GM18507 (cell line): ENCODE measurements at places on chromosomes 5 and 9.

- no peak for DNase-seq
Observed at GRCh38 chr9:19876569-19877316, 87.9 kb upstream of the SLC24A2 start.

DNA sequence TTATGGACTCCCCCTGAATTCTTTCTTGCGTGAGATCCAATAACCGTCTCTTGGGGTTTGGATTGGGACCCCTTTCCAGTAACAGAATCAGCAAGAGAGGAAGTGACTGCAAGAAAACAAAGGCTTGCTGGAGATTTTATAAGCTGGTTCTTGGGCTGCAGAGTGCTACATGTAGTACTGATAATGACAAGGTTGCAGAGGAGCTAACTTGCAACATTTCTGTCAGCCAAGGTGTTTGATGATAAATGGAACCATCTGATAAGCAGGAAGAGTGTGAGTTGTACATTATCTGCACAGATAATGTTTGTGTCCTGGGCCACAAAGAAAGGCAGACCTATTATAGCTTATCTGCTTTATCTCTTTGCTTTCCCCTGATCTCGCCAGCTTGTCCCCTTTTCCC lies 37.1 kb downstream of the DNAJB5 start:
- no peak for DNase-seq

- no peak for DNase-seq
Observed at GRCh38 chr5:4533457-4534105, 606.5 kb upstream of the ADAMTS16 start.

GRCh38 chr5:139687656-139688055 lies 39.5 kb downstream of the CXXC5 start:
- no peak for DNase-seq

- DNase-seq = no peak
Observed at GRCh38 chr5:113405530-113405929, 29.3 kb downstream of the TSSK1B start.

DNA sequence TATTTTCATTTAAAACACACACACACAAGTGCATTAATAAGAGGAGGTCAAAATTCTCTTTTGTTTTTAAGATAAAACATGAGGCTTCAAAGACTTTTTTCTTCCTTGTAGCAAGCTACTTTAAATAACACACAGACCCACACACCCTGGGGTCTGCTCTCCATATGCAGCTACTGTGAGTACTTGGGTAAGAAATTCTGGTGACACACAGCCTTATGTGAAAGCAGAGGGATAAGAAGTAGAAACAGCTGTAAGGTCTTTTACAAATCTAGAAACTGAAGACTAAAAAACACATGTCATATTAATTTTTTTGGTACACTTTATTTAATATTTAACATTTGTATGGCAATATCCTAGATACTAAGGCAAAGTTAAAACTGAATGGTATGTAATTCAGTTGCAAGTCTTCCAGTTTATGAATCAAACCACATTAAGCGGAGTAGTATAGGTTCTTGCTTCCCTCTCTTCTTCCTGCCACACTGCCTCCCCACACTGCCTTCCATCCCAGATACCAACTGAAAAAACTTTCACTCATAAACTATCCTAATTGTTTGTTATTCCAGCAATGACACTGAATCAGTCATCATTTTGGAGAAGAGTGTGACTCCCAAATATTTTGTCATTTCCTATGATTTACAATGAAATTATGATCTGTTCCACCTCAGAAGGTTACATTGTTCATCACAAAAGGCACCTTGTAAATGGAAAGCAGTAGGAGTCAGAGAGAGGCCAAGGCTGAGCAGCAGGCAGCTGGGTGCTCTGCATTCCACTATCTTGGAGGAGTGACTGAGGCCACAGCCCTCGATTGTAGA lies 92.0 kb downstream of the PLCXD3 start:
- no peak for DNase-seq

DNA sequence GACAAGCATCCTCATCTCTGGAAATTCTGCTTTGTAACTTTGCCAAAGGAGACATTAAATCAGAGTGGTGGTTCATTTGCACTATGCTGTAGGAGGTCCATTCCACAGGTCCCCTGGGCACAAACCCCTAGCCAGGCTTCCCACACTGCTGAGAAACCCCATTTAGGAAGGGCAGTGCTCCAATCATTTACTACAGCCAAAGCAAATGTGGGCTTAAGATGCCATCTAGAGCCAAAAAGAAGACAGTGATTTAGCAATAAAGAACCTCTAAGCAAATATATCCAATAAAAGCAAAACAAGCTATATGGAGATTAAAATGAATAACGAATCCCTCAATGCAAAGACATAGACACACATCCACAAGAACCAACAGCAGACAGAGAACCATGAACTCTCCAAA lies 129.0 kb upstream of the ALDH1B1 start:
- no peak for DNase-seq

- no peak for DNase-seq
Observed at GRCh38 chr5:60436518-60436917, 263.4 kb downstream of the DEPDC1B start.

DNA sequence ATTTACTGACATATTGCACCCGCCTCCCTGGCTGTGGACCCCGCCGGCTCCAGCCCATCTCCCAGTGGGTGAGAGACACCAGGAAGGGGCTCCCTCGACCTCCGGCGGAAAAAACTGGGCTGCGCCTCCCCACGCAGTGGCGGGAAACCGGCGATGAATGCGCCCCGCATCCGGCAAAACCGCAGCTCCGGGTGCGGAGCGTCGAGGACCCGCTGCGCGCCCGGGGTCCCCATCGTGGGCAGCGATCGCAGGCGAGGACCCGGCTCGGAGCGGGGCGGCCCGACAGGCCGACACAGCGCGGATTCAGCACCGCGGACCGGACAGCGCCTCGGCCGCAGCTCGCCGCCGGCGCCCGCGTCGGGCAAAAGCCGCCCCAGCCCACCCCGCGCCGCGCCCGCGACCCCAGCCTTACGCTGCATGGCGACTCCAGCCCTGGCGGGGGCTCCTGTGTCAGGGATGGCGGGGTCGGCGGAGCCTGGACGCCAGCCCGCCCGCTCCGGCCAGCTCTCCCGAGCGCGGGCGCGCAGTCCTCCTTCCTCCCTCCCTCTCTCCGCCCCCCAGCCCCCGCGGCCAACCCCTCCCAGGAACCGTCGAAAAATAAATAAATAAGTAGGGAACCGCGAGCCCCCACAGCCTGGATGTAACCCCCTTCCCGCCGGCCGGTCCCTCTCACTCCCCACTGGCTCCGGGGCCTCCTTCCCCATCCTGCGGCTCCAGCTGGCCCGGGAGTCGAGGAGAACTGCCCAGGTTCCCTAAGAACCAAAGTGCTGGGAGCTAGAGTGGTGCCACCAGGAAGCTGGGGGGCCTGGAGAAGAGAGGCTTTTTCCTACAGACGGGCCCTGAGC lies 3.1 kb downstream of the LHX3 start:
- no peak for DNase-seq

GRCh38 chr5:122745597-122745996 lies 29.3 kb upstream of the SNX2 start:
- no peak for DNase-seq

GRCh38 chr9:124452326-124452725 lies 2.1 kb downstream of the ADGRD2 start:
- DNase-seq = no peak

GRCh38 chr5:58641533-58641932 lies 58.7 kb downstream of the RAB3C start:
- no peak for DNase-seq

GRCh38 chr9:115057559-115057958 lies 60.4 kb downstream of the TNC start:
- no peak for DNase-seq

DNA sequence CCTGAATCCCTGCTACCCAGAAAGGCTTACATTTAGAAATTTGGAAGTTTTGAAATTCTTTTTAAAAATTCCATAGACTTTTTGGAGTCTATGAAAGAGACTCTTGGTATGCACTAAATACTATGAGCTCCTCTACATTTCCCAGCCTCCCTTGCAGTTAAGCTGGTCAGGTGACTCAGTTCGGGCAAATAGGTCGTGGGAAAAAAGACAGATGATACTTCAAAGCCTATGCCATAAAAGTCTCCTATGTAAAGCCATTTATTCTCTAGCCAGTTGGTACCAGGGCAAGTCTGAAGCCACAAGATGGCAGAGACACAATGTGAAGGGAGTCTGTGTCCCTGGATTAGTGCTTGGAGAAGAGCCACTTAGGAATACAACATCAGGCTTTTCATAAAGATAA lies 101.8 kb downstream of the BOD1 start:
- DNase-seq = no peak

DNA sequence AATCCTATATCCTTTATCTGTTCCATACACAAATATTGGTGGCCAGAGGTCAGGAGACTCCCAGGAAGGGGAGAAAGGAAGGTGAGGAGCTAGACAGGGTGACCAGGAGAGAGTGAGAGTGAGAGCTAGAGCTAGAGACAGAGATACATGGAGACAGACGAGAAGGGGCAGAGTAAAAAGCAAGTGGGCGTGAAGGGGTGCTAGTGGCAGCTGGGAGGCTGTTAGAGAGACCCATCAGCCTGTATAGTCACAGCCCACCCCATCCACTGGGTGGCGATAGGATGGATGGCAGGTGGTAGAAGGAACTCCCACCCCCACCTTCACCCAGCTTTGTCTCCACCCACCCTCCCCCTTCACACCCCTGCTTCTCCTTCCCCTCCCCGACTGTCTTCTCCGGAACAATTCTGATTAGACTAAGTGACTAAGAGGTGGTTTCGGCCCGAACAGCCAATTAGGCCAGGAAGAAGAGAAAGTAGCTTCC lies 32.8 kb downstream of the PCDH1 start:
- no peak for DNase-seq

DNA sequence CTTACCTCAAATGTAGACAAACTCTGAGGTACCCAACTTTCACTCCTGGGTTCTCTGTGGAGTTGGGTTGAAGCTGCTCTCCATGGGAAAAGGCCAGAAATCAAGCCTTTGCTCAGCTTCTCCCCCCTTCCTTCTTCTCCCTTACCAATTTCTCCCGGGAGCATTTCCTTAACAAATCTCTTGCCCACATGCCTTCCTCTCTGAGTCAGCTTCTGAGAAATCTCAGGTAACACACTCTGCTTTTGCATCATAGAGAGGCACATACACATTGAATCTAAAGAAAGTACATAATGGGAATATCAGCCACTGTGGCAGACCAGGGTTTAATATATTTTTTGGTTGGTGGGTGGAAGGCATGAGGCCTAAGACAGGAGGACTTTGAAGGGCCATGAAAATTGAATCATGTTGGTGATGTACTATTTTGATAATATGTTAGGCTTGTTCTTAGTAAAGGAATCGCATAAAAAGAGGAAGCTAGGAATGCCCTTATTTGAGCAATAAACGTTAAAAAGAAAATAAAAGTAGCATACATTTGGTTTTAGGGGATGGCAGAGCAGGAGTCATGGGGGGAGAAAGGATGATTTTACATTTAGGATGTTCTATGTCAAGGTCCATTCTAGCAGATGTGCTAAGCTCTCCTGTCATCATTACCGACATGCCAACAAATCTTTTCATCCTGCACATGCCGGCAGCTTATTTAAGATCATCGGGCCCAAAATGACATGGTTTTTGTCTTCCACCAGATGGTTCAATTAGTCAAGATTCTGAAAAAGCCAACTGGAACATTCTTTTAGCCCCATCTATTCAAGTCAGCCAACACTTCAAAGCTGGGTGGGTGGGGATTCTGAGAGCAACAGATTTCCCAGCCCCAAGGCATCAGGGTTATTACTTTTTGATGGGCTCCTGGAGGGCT lies 199.5 kb upstream of the CLINT1 start:
- DNase-seq = no peak
